Activated naive CD8-positive, alpha-beta T cell treated with anti-CD3 and anti-CD28 coated beads, Interleukin-2, amount 50 U/mL, for 24 hours (primary cell): ENCODE measurements at places on chromosomes 7 and 10.
A peak's percentile ranks its signal among the peaks of the same experiment; 100 is the strongest.

DNA sequence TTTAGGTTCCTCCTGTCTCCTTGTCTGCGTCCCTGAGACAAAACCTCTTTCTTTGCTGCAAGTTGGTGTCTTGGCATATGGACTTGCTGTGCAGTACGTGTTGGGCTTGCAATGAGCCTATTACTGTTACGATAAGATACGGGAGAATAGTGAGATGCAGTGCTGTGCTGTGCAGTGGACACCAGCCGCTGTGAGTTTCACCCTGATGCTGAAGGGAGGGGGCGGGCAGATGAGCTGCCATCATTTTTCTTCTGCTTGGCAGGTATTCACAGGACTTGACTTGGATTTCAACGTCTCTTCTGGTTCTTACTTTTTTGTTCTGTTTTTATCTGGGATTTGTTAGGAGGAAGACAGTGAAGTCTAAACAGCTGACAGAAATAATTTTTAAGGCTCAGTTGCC, 257.1 kb upstream of the PITRM1 start:
- H3K27ac ChIP-seq = no peak overlapping the region
- no peak overlapping the region for H3K4me3 ChIP-seq
- peaks cover 2% of the 10 kb centered on the region for H3K36me3 ChIP-seq
- no peak for DNase-seq
- peaks cover 6% of the 10 kb centered on the region for H3K4me1 ChIP-seq
- peaks cover 4% of the 10 kb centered on the region for H3K27me3 ChIP-seq

GRCh38 chr10:7315906-7316305, 94.9 kb downstream of the SFMBT2 start:
- no peak overlapping the region for H3K4me3 ChIP-seq
- H3K27ac ChIP-seq = peak overlapping the region; percentile 11
- DNase-seq = no peak
- peaks cover 71% of the 10 kb centered on the region for H3K4me1 ChIP-seq
- H3K27me3 ChIP-seq = no peaks in the 10 kb centered on the region
- peaks cover 36% of the 10 kb centered on the region for H3K36me3 ChIP-seq

GRCh38 chr10:128286762-128287500, 160.7 kb upstream of the MKI67 start:
- H3K4me3 ChIP-seq = no peak overlapping the region
- no peak overlapping the region for H3K27ac ChIP-seq
- no peak for DNase-seq
- H3K4me1 ChIP-seq = no peaks in the 10 kb centered on the region

DNA sequence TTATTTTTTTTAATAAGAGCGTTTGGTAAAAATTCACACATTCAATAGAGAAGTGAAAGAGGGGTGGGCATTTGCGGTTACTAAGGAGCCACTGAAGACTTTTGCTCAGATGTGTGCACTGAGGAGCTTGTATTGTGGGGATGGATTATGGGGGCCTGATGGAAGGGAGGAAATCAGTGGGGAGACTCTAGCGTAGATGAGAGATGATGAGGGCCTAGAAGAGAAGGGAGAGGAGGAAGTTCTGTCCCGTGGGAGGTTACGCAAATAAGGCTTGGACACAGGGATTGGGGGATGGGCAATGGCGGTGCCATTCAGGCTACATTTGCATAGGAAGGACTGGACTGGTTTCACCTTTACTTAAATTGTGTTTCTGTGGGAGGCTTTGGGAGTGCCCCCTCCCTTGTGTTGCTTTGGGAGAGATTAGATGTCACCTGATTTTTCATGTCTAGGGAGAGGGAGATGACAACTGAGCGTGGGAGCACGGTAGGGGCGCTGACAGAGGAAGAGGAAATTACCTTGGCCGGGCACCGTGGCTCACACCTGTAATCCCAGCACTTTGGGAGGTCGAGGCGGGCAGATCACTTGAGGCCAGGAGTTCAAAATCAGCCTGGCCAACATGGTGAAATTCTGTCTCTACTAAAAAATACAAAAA, 2.2 kb upstream of the HIP1 start:
- no peak overlapping the region for H3K27ac ChIP-seq
- no peak for DNase-seq
- peaks cover 24% of the 10 kb centered on the region for H3K4me1 ChIP-seq
- H3K27me3 ChIP-seq = peaks cover 2% of the 10 kb centered on the region

DNA sequence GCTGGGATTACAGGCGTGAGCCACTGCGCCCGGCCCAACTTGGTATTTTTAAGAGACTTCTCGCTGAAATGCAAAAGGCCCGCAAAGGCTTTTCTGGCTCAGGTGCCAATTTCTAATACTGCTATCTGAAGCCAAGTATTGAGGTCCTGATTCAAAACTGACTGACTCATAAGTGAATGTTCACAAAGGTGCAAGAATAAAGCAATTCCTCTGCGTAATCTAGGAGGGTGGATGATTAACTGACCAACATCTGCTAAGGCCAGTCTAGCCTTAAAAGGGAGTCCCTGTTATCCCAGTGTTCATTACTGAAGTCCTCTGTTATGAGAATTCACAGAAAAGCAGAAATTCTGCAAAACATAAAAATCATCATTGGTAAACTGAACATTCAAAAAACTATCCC, 111.4 kb downstream of the SRPK2 start:
- H3K27ac ChIP-seq = no peak overlapping the region
- no peak overlapping the region for H3K4me3 ChIP-seq
- H3K36me3 ChIP-seq = no peaks in the 10 kb centered on the region
- H3K27me3 ChIP-seq = no peaks in the 10 kb centered on the region
- peaks cover 17% of the 10 kb centered on the region for H3K4me1 ChIP-seq

DNA sequence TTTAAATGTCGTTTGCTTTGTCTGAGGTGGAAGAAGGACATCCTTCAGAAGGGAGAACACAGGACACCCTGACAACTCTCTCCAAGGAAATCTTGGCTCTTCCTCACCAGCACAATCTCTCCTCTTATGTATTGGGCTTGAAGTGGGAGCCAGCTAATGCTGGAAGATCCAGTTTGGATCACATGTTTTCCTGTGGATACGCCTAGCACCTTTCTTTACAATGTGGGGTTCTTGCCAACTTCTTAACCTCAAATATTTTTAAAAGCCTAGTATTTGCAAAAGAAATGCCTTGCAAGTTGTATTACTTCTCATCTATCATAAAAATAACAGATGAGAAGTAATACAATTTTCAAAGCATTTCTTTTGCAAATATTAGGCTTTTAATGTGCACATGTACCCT, 76.4 kb downstream of the FRMD4A start:
- no peak overlapping the region for H3K4me3 ChIP-seq
- H3K36me3 ChIP-seq = no peaks in the 10 kb centered on the region
- no peak for DNase-seq
- no peak overlapping the region for H3K27ac ChIP-seq
- peaks cover 30% of the 10 kb centered on the region for H3K27me3 ChIP-seq

DNA sequence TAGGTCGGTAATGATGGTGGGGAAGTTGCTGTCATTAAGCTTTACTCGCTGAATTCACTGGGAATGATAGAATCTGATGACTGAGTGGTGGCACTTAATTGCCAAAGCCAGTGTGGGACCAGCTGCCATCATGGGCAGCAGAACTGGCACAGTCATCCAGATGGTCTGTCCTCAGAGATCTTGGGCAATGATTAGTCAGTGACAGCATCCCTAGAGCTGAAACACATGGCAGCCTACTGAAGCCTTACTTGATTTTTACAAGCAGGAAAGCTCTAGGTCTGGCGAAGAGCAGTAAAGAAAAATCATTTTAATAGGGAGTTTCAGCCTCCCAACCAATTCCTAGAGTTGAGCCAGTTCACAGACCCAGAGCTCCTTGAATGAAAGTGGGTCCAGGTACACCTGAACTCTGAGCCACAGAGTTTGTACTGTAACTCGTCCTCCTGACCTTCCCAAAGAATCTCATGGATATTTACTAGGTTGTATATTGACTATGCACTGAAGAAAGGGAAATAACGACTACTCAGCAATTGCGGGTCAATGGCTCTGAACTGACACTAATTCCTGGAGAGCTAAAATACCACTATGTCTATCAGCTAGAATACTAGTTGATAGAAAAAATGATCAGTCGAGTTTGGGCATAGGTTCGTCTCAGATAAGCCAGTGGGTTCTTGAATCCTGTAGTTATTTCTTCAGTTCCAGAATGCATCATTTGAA, 4.4 kb upstream of the ASB13 start:
- DNase-seq = no peak
- no peak overlapping the region for H3K4me3 ChIP-seq
- H3K4me1 ChIP-seq = peaks cover 11% of the 10 kb centered on the region
- H3K27me3 ChIP-seq = peaks cover 15% of the 10 kb centered on the region
- no peaks in the 10 kb centered on the region for H3K36me3 ChIP-seq

- peak overlapping the region; percentile 85 for H3K4me3 ChIP-seq
- peaks cover 42% of the 10 kb centered on the region for H3K4me1 ChIP-seq
- no peaks in the 10 kb centered on the region for H3K27me3 ChIP-seq
- DNase-seq = peak; percentile 32
These were observed 92.0 kb downstream of the ZFAND4 start for GRCh38 chr10:45580371-45581215.

- H3K27ac ChIP-seq = no peak overlapping the region
- H3K4me3 ChIP-seq = no peak overlapping the region
- H3K36me3 ChIP-seq = no peaks in the 10 kb centered on the region
- no peaks in the 10 kb centered on the region for H3K27me3 ChIP-seq
- DNase-seq = no peak
- H3K4me1 ChIP-seq = no peaks in the 10 kb centered on the region
These were observed 79.3 kb downstream of the FZD1 start for GRCh38 chr7:91343420-91343960.
